Activated T-cell treated with anti-CD3 and anti-CD28 coated beads for 24 hours (primary cell): ENCODE measurements at places on chromosomes 1 and 21.

DNA sequence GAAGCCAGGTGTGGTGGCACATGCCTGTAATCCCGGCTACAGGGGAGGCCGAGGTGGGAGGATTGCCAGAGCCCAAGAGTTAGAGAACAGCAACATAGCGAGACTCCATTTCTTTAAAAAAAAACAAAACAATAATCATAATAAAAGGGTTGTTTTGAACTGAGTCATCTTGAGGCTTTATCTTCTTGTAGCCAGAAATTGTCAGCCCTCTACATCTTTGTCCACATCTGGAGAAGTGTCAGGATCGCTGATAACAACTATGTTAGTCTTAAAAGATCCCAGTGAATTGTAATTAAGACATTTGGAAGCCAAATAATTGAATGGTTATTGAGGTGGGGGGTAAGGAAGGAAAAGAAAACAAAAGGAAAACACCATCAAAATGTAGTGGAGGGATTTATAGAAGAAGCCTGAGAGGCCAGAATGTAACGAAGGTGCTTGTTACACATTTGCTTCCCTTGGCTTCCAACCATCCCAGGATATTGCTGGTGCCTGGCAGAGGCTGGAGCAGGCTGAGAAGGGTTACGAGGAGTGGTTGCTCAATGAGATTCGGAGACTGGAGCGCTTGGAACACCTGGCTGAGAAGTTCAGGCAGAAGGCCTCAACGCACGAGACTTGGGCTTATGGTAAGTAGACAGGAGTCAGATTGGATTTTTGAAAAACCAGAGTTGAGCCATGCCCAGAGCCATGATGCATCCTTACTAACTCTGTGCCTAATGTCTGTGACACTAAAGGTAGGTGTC is 52.5 kb upstream of the MTR start:
- DNase-seq: no peak

DNA sequence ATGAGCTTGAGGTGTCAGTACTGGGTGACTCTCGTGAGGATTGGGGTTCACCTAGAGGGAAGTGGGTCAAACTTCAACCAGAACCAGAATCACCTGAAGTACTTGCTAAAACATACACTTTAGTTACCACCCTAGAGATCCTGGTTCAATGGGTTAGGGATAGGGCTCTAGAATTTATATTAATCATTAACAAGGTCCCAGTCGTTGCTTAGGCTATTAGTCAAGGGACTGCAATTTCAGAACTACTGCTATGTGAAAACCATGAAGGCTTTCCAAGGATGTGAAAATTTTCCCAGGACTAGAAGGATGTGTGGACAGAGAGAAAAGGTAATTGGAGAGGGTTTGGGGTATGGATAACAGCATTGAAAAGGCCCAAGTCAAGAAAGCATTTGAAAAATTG is 162.6 kb downstream of the GRIK1 start:
- DNase-seq: no peak

DNA sequence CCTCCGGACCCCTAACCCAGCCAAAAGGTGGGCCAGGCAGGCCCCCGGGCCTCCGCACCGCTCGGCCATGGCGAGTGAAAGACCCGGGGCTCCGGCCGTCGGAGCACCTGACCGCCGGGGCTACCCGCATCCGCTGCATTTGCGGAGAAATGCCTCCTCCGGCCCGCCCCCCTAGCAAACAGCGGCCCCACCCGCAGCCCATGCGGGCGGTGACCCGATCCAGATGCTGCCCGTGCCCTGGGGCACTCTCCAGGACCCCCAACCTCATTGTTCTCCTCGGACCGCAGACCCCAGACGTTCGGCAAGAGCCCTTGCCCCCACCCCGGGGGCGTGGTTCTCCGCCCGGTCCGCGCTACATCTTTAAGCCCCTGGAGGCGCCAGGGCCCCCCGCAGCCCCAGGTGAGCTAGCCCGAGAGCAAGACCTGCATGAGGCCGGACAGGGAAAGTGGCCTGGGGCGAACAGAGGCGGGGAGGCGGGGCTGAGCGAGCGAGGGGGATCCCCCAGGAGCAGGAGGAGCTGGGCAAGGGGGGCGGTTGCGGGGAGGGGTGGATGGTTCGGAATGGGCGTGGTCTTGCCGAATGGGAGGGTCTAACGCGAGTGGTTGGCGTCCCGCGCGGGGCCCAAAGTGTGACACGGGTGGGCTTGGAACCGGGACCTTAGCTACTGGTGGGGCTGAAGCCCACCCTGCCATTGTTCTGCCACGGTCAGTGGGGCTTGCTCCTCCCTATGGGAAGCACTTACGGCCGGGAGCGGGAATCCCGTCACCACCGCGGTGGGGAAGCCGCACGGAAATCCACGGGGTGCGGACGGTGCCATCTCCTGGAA is 6.3 kb upstream of the CRYBG2 start:
- peak; percentile 24 for DNase-seq

- no peak for DNase-seq
Measured at GRCh38 chr21:40841524-40842196, 5.3 kb downstream of the DSCAM start.

DNA sequence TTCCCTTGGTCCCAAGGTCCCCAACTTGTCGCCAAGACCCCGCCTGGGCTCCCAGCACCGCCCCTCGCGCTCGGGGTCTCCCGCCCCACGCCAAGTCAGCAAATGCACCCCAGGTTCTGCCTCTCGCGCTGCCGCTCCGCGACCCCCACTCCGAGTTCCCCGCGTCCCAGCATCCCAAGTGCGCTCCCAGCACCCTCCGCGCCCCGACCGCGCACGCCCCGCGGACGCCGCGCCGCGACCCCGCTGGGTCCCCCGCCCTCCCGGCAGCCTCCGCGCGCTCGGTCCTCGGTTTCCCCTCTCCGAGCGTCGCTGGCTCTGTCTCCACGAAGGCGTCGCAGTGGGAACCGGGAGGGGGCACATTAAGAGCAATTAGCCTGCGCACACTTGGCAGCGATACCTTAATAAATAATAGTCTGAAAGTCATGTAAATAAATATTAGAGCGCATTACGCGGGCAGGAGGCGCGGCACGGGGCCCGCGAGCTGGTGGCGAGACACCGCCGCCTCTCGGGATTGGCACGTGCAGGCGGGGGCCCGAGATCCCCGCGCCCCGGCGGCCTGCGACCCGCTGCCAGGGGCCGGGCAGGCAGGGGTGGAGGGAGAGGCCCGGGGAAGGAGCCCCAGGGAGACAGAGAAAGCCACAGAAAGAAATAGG is 75.9 kb downstream of the VWA5B1 start:
- no peak for DNase-seq

DNA sequence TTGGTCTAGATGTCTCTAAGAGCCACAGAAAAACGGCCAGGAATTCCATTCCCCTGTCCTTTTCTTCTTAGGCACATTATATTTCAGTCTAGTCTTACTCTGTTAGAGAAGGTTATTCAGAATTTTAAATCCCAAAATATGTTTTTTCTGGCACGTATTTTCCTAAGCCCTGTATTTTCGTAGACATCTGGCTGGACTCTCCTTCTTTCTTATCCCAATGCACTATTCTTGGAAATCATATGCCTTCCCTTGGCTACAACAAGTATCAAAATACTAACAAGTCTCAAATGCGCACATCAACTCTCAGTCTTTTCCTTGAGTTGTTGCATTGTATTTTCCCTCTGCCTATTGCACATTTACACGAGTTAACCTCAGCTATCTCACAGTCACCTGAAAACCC is 96.2 kb downstream of the DPYD start:
- no peak for DNase-seq

DNA sequence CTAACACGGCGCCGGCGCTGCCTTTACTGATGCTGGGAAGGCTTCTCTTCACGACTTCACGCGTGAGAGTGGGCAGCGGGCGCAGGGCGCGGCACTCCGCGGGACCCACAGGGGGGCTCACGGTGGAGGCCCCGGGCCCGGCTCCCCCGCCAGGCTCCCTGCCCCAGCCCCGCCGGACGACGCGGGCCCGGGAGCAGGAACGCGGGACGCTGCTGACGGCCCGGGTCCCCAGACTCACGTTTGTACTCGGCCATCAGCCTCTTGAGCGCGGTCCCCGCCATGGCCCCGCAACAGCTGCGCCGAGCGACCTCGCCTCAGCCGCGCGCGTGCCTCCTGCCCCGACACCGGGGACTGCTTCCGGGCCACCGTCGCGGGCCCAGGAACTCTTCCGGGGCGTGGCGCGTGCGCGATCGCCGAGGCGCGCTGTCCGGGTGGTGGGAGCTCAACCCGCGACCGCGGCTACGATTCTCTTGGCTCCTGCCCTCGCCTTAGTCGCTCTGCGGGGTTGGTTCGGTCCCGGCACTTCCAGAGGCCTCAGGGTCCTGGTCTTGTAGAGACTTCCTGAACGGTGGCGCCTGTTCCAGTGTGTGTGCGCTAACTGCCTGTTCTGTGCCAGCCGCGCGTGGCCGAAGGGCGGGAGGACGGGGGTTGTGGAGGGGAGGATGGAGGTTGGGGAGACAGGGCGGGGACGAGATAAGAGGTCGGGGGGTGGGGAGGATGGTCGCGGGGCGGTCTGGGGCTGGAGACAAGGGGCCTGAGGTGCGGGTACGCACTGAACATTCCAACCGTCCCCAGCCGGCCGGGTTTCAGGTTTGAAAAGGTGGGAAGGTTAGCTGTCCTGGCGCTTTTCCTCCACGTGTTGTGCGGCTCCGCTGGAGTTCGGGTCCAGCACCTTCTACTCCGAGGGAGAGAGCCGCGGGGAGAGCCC is at the start of gene UBE2G2:
Gene UBE2G2 (minus strand): TSS at position 353 of the 928 bp plus-strand sequence. CDS start 72 bp downstream, at position 281.
- DNase-seq: peak; percentile 83
